Hippocampal formation (tissue), 2 donors: ENCODE measurements at places on chromosomes 7 and 10.
A peak's percentile ranks its signal among the peaks of the same experiment; 100 is the strongest.

- no peak for DNase-seq
These were observed 224.0 kb upstream of the GRB10 start for GRCh38 chr7:51006483-51007235.

DNA sequence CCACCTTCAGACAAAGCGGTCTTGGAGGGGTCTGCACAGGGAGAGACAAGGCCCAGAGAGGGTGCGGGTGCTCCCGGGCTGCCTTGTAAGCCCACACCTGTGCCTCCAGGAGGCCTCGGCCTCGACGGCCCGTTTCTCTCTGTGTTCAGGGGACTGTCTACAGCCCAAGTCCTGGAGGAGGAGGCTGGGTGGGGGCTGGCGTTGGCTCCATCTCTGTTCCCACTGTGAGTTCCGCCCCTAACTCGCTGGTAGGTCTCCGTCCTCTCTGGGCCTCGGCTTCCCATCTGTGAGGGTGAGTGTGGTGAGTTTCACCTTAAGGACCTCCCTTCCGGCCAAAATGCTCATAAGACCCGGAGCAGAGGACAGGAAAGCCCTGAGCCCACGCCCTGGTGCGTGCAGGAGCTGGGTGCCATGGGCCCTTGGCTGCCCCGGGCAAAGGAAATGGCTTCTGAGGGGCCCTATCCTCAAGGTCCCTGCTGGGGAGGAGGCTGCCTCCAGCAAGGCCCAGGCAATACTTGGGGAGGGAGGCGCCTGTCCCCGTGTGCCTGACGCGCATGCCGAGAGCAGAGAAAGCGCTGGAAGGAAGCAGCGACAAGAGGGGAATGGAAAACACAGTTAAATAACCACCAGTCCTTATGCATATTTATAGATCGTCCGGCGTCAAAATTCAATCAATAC, 276.8 kb downstream of the ELFN1 start:
- DNase-seq, result no peak

- no peak for DNase-seq
These were observed 33.2 kb upstream of the MKRN1 start for GRCh38 chr7:140512317-140513000.

GRCh38 chr10:97321032-97321803, 2.1 kb downstream of the FRAT1 start:
- DNase-seq, result peak; percentile 49

GRCh38 chr10:68001539-68001938, 73.5 kb downstream of the HERC4 start:
- DNase-seq, result no peak

DNA sequence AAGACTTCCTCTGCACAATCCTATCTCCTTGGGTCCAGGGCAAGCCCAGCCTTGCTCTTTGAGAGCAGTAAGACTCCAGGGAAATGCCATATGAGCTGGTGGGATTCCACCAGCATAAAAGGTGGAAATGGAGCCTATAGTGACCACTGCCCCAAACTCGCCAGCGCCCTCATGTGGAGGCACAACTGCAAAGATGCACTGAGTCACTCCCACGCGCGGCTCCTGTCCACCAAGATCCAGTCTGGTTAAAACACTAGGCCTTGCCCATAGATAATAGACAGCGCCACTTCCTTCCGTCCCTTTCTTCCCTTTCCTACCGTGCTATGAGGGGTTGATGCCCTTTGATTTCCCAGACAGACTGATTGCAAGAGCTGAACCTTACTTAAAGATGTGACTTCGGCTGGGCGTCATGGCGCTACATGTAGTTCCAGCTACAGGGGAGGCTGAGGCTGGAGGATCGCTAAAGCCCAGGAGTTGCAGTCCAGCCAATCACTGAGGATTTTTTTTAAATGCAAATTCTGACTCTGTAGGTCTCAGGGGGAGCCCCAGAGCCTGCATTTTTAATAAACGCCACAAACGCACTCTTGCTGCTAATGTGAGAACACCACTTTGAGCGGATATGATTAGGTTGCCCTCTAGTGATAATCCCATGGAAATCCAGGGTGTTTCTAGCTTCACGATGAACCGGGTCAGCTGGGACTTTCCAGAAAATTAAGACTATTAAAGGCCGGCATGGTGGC, 136.5 kb downstream of the EPC1 start:
- peak; percentile 17 for DNase-seq

GRCh38 chr10:12448340-12448728, 99.0 kb downstream of the CAMK1D start:
- DNase-seq, result no peak

DNA sequence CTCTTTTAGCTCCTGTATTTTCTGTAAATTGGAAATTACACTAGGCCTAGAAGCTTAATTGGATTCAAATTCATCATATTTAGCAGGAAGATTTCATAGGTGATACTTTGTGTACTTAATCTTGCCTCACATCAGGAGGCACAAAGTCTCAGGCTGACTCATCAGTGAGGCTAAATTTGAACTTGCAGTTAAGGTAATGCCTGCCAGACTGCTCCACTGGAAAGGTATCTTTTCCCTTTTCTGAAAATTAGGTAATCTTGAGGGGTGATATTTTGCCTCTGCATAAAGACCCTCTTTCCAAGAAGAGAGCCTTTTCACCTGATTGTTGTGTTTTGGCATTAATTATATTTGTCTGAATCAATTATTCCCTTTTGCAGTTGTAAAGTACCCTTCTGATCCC, 14.6 kb downstream of the PPIA start:
- DNase-seq, result no peak

- no peak for DNase-seq
These were observed 2.8 kb downstream of the FAM171A1 start for GRCh38 chr10:15368101-15368855.

GRCh38 chr10:8337332-8337651, 282.8 kb downstream of the GATA3 start:
- DNase-seq, result no peak

GRCh38 chr10:110898391-110898790, 20.6 kb downstream of the BBIP1 start:
- DNase-seq, result no peak

DNA sequence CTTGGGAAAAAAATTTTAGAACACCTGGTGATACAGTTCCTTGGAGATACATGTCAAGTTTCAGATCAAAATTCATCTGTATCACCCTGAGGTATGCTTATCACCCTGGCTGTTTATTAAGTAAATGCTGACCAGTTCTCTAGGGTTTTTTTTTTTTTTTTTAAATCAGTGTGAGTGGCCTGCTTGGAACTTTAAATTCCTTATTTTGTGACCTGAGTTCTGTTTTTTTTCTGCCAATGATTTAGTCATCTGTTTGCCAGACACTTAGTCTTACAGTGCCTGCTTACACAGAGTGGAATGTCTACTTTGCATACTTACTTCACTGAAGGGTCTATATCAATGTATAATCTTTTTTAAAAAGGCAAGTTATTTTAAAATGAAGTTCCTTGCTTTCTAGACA, 1.8 kb downstream of the TSPAN13 start:
- DNase-seq, result no peak

DNA sequence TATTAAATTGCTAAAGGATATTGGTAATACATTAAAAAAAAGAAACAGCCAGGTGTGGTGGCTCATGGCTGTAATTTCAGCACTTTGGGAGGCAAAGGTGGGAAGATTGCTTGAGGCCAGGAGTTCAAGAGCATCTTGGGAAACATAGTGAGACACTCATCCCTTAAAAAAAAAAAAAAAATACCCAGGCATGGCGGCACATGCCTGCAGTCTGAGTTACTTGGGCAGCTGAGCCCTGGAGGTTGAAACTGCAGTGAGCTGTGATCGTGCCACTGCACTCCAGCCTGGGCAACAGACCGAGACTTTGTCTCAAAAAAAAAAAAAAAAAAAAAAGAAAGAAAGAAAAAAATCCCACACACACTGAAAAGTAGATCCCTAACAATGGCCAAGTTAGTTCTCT, 59.7 kb downstream of the MACC1 start:
- no peak for DNase-seq

GRCh38 chr7:151689196-151689971, 169.7 kb upstream of the RHEB start:
- DNase-seq, result peak; percentile 17

DNA sequence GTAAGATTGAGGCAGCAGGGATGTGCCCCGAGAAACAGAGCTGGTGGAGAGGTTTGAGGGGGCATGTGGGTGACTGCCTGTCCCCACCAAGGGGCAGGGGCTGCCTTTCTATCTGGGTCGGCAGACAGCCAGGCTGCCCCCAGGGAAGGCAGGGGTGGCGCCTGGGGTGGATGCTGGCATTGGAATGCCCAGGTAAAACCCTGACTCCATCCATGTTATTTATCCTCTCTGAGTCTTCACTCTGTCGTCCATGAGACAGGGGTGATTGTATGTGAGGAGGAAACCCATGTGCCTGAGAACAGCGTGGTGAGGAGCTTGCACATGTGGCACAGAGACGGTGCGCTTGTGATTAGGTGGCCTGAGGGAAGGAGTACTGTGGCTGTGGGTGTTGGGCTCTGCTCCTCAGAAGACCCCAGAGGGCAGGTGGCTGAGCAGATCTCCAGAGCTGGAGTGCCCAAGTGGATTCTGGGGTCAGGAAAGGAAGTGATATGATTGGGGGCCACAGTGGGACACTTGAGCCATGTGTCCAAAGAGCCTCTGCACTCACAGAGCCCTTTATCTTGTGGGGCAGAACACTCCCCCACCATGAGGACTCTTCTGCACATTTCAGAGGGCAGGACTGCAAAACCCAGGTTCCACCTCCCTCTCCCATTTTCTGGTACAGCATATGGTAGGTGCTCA, 100.4 kb upstream of the RET start:
- no peak for DNase-seq

- no peak for DNase-seq
These were observed 270.4 kb downstream of the DNAJB6 start for GRCh38 chr7:157607218-157607617.

DNA sequence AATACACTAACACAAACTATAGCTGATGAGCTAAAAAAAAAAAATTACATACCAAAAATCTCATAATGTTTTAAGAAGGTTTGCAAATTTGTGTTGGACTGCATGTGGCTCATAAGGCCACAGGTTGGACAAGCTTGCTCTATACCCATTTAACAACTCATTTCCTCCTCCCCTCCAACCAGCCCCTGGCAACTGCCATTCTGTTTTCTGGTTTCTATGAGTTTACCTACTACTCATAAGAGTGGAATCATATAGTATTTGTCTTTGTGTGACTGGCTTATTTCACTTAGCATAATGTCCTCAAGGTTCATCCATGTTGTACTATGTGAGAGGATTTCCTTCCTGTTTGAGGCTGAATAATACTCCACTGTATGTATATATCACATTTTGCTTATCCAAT, 100.4 kb upstream of the ARHGAP21 start:
- DNase-seq, result no peak

DNA sequence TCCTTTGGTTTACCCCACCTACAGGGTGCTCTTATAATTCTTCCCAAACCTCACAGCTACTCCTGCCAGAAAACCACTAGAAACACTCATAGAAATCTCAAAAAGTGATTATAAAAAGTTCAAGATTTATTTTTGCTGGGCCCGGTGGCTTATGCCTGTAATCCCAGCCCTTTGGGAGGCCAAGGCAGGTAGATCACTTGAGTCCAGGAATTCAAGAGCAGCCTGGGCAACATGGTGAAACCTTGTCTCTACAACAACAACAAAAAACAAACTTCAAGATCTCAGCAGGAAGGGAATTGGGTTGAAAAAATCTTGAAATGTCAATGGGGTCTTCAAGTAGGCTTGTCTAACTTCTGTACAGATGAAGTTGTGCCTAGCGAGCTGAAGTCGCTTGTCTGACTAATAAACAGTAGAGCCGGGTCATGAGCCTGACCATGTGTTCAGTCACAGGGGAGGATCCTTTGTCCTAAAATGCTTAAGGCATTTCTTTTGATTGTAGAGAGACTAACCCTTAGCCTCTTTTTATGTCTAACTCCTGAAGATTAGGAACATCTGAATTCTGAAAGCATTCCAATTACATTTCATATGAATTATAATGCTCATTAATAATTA, 124.6 kb downstream of the NOC3L start:
- DNase-seq, result no peak

- no peak for DNase-seq
These were observed 46.2 kb upstream of the SLC39A12 start for GRCh38 chr10:17905491-17905890.

- DNase-seq, result no peak
These were observed 38.5 kb upstream of the PDLIM1 start for GRCh38 chr10:95329296-95329695.

DNA sequence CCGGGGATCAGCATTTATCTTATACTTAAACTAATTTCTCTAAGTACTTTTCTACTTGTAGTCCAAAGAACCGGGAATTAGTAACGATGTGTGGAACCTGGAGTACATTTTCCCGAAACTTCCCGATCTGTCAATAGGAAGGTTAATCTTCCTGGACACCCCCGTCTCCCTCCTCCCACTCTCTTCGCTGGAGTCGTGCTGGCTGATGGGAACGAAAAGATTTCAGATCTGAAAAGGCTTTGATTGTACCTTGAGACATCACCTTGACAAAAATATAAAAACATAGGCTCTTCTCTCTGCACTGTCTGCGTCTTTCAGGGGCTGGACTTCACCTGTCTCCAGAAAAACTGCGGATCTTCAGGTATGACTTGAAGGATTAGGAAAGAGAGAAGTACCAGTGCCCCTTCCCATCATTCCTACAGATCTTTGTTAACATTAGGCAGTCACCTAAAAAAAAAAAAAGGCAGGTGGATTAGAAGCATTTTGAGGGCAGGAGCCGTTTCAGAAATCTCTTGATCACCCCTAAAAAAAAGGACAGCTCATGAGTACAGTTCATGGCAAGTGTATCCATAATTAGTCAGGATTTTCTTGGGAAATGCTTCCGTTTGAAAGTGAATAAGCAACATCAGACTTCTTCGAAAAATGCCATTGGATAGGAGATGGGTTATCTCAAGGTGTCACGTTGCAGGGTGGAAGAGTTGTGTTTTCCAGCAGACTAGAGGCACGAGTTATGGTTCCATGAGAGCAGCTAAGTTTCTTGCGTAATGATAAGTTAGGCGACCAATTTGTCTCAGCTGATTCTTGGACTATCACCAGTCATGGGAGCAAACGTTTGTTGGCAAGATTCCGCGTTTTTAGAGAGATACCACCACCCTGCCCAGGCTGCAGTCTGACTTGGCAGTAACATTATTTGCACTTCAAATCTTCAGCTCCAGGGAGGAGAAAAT, 7.8 kb upstream of the BAMBI start:
- DNase-seq, result no peak

DNA sequence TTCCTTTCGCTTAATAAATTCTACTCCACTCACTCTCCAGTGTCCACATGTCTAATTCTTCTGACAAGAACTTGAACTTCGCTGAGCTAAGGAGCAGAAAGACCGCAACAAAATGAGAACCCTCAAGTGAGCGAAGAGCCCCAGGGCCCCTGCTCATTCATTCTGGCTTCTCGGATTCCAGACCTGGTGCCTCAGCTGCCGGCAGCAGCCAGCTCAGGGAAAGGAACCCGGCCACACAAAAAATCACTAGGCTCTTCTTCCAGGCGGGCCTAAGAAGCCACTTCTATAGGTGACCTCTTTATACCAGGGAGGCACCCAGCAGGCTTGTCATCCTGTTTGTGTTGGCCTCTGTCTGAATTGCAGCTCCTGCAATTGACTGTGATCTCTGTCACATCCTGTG, 33.3 kb downstream of the OTUD1 start:
- DNase-seq, result no peak
